ENCODE measurements at places on chromosomes 2 and 18.

DNA sequence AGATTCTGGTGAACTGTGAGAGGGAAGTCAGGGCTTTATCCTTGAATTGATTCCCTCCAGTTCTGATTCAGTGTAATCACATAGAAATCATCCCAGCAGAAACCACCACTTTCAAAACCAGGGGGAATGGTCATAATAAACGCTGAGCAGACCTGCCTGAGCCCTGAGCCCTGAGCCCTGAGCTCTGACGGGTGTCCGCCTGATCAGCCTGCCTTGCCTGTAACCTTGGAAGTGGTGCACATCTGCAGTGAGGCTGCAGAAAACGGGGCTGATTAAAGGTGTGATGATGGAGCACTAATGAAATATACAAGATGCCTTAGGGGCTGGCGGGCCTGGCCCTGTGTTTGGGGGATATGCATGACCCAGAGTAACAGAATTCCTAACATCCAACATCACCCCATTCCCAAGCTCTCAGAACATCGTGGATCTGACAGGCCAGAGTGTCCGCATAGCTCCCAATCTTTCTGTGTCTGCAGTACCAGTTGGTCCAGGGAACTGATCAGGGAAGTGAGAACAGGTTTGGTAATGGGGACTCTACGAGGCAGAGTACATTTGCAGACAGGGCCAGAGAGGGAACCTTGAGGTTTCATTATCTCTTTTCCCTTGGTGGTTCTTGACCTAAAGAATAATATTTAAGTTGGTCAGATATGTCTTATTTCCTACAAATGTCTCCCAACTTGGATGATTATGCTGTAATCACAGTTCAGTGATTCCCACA is 37.8 kb downstream of the KCTD18 start:
- no peak for DNase-seq

DNA sequence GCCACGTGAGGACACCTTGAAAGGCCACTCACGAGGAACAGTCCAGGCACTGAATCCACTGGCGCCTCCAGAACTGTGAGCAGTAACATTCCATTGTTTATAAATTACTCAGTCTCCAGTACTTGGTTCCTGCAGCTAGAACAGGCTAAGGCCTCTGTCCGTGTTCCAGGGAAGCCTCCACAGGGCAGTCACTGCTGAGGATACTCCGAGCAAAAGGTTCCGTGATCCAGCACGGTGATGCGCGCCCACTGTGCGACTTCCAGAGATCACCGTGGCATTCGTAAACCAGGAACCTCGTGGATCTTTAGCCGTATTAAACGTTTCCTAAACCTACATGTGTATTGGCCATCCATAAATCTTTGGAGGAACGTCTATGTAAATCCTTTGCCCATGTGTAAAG is 51.5 kb upstream of the SALL3 start:
- no peak for DNase-seq

DNA sequence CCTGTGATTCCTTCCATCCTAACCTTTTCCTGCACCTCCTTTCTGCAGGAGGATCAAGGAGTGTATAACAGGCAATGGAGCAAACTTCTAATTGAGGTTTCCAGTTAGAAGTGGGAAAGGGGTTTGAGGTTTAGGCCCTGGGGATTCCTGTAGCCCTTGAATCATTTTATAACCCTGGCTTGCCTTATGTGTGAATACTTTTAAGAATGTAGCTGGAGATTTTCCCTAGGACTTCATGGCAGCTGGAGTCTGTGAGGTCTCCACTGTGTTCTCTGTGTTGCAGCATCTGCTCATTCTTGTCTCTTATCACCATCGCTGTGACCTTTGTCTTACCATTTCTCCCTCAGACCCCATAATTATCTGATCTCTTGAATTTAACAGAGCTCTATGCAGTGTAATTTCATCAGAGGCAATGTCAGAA is 370.2 kb upstream of the SLC14A2 start:
- no peak for DNase-seq

DNA sequence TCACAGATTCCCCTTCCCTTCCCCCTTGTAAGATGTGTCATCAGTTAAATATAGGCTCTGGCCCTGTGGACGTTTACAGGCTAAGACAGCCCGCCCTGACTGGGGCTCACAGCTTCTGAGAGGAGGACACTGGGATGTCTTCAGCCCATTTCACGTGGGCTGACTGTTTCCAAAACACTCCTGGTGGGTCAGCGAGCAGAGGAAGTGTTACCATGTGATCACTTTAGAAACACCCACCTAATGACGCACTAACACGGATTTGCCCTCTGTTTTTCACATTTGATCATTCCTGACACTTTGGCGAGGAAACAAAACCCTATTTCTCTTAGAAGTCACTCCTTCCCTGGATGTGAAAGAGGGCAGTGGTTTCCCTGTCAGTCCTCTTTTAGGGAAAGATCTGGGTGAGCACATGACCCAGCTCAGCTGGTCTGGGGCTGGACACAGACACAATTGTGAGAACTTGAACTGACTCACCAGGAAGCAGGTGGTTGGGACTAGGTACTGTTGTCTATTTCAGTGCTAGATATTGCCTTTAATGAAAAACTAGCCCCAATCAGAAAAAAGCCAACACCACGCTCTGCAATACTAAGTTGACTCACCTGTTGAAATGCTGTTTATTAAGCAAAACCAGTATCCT is 38.8 kb downstream of the BMP10 start:
- DNase-seq: peak; percentile 9

DNA sequence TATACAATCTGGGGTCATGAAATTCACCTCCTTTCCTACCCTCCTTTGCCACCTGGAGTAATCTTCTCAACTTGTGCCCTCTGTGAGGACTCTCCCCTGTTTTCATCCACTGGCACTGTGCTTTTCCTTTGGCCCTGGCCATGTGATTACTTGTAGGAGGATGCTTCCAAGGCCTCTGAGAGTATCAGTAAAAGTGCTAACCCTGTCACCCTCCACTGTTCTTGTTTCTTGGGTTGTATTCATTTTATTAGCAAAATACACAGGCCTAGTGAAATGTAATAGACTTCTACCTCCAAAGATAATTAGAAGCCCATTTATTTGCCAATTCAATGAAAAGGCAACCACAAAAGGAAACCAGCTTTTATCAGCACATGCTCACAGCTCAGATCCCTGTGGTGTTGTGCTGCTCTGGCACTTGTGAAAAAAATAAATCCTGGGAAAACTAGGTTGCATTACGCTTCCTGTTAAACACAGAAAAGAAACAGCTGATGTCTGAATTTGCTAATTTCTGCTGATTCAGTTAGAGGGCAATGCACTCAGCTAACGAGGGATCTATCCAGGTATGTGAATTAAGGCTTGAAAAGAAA is 357.5 kb upstream of the ETAA1 start:
- no peak for DNase-seq

DNA sequence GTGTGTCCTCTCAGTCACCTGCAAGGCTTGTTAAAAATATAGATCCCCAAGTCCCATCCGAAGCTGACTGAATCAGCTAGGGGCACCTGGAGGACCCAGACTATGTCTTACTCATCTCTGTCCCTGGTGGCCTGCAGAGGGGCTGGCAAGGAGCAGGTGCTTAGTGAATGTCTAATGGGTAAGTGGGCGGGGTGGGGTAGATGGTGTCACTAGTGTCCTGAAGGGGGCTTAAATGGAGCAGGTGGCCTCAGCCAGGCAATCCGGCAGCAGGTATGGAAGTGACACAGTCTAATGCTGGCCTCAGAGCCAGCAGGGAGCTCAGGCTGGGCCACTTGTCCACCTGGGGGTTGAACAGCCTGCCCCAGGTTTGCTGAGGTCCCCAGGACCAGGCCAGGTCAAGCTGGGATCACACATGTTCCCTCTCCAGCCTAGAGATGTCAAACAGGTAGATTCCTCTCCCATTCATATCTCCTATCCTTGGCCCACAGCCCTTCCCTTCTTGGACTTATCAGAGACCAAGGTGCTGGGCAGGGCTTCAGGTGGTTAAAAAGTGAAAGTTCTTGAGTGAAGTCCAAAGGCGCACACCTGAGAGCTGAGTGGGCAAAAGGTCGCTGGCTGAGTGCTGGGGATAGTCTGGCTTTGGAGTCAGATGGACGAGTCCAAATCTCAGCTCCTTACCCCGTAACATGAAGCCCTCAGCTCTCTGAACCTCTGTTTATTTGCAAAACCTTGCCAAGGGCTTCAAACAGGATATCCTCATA is 1.7 kb downstream of the STEAP3 start:
- DNase-seq: no peak

DNA sequence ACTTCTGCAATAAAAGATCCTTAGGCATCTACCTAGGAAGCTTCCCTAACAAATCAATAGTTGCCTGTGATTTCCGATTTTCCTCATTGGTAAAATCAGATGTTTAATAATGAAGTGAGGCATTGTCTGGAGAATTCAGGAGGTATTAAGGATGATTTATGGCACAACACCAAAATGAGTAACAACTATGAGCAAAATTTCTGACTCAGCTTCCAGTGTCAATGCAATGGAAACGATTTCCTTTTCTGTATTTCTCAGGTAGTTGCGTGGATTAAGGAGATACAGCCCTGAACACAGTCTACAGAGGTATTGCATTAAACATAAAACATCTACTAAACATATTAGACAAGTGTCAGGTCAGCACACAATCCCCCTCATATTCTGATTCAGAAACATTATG is 99.5 kb downstream of the EPB41L3 start:
- no peak for DNase-seq

DNA sequence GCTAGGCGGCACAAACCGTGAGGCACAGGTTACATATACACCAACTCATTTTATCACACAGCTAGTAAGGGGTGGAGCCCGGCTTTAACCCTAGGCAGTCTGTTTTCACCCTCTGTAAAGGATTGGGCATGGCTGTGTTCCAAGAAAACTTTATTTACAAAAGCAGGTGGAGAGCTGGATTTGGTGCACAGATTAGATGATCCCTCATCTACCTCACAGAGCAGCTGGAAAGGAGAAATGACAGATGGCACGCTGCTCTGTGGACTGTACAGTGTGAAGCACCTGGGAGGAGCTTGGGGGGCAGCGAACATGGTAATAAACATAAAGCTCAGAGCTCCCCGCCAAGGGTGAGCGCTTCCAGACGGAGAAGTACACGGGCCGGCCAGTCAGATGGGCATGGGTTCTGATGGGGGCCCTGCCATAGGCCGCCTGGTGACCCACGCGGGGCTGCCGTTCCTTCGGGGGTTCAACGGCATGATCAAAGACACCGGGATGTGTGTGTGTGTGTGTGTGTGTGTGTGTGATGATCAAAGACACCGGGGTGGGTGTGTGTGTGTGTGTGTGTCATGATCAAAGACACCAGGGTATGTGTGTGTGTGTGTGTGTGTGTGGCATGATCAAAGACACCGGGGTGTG is 862 bp upstream of the TMEM177 start:
- no peak for DNase-seq

Data from stimulated activated CD8-positive, alpha-beta memory T cell treated with anti-CD3 and anti-CD28 coated beads, Interleukin-7, amount 100 ng/mL, for 1 hour (primary cell).